Lung (tissue), 17 donors: ENCODE measurements at places on chromosomes 12 and 14.

- DNase-seq, result no peak
These were observed 1.2 kb upstream of the RIMKLB start for GRCh38 chr12:8696442-8697090.

DNA sequence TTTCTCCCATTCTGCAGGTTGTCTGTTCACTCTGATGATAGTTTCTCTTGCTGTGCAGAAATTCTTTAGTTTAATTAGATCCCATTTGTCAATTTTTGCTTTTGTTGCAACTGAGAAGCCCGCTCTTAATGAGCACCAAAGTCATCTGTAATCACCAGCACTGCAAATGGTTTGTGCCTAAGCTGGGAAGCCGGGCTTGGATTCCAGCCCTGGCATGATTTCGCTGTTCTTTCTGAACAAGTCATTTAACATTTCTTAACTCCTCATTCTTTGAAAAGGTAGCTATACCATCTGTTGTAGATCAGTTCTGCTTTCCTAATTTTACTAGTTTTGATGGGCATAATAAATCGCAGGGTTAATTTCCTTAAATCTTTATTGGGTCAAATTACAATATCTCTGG is 32.1 kb downstream of the PIWIL1 start:
- DNase-seq, result no peak

- no peak for DNase-seq
These were observed 147.6 kb downstream of the FOXN3 start for GRCh38 chr14:89269404-89269803.

GRCh38 chr14:36339816-36340215 is 19.4 kb upstream of the MBIP start:
- DNase-seq, result no peak

GRCh38 chr14:32249371-32249770 is 46.3 kb upstream of the RNU6-8 start:
- no peak for DNase-seq

DNA sequence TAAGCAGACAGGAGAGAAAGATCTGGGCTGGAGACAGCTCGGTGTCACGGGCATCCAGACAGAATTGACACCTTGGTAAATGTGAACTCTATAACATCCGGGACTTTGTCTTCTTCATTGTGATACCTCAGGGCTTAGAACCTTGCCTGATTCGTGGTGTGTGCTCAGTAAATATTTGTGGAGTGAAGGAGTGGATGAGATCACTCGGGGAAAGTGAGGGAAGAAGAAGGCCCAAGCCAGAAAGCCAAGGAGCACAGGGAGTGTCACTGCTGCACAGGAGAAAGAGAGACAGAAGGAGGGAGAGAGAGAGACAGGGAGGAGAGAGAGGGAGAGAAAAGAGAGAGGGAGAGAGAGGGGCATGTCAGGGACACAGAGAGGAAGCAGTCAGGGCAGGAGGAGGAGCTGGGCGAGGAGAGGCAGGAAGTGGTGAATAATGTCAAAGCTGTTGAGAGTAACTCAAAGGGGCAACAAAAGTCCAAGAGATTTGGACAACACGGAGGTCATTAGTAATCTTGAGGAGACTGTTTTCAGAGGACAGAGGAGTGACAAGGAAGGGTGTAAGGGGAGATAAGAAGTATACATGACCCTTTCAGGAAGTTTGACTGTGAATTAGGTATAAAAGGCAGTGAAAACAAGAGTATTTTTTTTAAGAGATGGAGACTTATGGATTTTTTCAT is 141.6 kb upstream of the MAX start:
- no peak for DNase-seq
